Anterior cingulate cortex (tissue), 58 donors: ENCODE measurements at places on chromosomes 16 and 17.

GRCh38 chr17:6355196-6355595 lies 79.7 kb downstream of the AIPL1 start:
- no peak for DNase-seq

DNA sequence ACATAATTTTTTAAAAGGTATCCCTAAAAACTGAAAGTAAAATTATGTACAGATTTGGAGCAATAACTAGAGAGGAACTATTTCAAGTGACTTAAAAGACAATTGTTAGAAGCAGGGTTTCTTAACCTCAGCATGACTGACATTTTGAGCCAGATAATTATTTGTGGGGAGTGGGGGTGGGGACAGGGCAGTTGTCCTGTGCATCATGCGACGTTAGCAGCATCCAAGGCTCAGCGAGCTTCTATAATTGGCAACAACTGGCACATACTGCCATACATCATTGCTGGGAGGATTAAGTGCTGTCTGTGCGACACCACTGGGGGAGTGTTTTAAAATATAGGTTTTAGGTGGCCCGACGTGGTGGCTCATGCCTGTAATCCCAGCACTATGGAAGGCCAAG lies 27.1 kb downstream of the GABARAPL2 start:
- no peak for DNase-seq

- no peak for DNase-seq
Measured at GRCh38 chr17:55693254-55694216, 29.1 kb downstream of the TMEM100 start.

DNA sequence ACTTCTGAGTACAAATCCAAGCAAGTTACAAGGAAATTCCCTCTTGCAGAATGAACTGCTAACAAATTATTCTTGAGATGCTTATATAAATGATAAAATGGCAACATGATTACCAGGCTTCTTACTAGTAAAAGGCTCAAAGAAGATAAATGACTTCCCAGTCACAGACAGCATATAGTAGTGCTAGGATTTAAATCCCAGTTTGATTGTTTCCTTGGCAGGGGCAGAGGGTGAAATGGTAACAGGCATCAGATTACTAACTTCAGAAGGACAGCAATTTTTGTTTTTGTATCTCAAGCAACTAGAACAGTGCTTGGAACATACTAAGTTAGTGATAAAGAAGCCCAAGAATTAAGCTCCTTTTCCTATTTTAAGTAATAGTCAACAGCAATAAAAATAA lies 102.8 kb downstream of the SSH2 start:
- DNase-seq: no peak

- no peak for DNase-seq
Measured at GRCh38 chr17:76727745-76728456, 1.3 kb downstream of the METTL23 start.

GRCh38 chr16:75482434-75483205 lies 12.6 kb downstream of the CHST6 start:
- no peak for DNase-seq

- DNase-seq: no peak
Measured at GRCh38 chr17:77580531-77581270, 377.8 kb upstream of the TNRC6C start.

DNA sequence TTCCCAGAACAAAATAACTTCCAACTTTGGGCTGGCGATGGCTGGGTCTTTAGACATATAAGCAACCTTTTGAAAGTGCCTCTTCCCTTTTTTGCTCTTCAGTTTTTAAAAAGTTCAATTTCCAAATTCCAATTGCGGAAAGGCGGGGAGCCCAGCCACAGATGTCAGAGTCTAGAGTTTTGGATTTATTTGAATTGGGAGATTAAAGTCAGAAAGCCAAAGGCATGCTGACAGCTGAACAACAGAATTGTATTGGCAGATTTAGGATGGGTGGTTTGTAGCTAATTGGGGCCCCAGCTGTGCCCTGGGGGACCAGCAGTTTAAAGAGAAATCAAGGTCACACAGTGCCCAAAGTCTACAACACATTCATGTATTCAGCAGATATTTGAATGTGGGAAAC lies 10.5 kb downstream of the YPEL2 start:
- no peak for DNase-seq

DNA sequence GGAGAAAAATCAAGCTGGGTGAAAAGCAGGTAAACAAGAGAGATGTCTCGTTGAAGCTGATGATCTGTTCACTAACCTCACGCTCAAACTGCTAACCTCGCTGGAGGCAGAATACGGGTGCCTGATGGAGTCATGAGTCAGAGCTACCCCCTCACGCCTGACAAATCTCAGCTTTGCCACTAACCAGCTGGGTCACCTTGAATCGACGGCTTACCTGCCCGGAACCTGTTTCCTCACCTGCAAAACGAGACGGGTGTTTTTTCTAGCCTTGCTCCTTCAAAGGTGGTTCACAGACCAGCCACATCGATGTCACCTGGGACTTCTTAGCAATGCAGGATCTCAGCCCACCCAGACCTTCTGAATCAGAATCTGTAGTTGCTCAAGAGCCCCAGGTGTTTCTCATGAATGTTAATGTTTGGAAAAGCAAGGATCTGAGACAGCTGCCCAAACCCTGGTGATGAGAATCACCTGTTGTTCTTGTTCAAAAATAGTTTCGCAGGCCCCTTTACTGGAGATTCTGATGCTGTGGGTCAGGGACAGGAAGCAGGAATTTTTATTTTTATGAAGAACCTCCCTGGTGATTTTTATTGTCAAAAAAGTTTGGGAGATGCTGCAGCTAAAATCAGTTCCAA lies 56.9 kb downstream of the MARCHF10 start:
- no peak for DNase-seq

DNA sequence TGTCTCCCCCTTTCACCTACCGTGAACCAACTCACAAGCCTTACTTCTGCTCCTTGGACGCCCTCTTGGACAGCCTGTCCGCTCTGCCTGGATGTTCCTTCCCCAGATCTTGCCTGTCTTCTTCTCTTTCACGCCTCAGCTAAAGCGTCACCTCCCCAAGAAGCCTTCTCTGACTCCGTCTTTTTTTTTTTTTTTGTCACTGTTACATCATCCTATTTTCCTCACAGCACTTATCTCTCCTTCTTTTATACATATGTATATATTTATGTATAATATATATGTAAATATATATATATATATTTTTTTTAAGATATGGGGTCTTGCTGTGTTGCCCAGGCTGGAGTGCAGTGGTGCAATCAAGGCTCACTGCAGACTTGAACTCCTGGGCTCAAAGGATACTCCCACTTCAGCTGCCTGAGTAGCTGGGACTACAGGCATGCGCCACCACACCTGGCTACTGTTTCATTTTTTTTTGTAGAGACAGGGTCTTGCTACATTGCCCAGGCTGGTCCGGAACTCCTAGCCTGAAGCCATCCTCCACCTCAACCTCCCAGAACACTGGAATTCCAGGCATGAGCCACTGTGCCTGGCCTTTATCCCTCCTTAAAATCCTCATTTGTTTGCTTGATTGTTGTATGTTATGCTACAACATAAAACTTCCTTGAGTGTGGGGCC lies 16.5 kb upstream of the AKTIP start:
- no peak for DNase-seq

GRCh38 chr16:945271-946047 lies 25.3 kb downstream of the LMF1 start:
- no peak for DNase-seq

DNA sequence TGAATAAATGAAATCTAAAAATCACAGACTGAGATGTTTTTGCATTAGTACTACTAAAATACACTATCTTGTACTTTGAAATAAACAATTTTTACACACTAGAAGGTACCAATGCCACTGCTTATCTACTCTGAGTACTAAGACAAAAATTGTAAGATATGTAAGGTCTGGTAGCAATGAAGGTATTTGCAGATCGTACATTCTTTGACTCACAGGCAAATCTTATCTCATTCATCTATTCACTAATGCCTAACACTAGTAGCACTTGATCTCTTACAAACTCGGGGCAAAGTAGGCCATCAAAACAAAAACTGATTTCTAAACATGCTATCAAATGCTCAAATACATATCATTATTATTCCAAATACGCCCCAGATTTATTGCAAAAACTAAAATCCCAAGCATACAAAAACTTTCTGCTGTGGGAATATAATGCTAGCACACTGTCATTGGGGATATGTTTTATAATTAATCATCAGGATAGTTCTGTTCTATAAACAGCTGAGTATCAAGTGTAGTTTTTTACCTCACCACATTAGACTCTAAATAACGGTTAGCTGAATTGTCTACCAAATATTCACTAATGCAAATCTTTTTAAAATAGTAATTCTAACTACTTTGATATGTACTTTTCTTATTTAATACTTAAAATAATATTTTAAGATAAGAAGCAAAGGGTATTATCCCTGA lies 68.0 kb downstream of the MED13 start:
- no peak for DNase-seq

DNA sequence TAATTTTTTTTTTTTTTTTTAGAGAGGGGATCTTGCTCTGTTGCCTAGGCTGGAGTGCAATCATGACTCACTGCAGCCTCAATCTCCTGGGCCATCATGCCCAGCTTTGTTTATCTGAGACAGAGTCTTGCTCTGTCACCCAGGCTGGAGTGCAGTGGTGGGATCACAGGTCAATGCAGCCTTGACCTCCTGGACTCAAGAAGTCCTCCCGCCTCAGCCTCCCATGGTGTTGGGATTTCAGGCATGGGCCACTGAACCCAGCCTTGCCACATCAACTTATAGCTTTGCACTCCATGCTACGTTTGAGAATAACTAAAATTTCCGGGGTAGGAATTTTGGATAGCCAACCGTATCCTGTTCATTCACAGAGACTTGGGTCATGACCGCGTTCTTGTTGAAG lies 30.6 kb downstream of the RNF213 start:
- DNase-seq: no peak

GRCh38 chr16:72654535-72654934 lies 393.4 kb downstream of the ZFHX3 start:
- DNase-seq: no peak

- DNase-seq: peak; percentile 9
Measured at GRCh38 chr17:10737168-10737622, 7.4 kb upstream of the TMEM220 start.

DNA sequence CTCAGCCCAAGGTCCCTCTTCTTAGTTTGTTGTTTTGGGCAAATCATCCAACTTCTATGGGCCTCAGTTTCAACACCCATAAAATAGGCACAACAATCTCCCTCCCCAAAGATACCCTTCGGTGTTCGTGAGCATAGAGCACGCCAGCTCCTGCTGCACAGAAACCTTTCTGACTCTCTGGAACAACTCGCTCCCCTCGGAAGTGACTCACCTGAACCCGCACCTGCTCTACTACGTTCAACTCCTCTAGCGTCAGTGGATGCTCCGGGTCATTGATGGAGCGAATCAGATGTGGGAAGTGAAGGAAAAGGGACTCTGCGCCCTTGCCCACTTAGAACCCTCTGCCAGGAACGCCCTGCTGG lies 445 bp downstream of the CIAO2B start:
- no peak for DNase-seq

DNA sequence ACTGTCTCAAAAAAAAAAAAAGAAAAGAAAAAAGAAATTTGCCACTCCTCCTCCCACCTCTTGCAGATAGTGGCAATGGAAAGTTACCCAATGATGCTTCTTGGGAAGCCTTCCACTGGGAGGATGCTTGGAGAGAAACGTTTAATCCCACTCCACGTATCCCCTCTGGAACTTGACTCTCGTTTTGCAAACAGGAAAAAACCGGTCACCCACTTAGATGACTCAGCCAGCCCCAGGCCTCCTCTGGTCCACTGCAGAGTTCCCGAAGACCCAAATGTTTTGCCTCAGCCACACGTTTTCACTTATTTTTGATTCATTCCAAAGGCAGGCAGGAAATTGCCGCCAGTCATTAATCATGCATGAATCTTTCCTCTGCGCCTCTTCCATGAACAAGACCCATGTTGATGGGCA lies 9.3 kb upstream of the TNFRSF17 start:
- no peak for DNase-seq

- no peak for DNase-seq
Measured at GRCh38 chr16:12515346-12515745, 288.3 kb downstream of the CPPED1 start.

GRCh38 chr16:88473666-88474534 lies 20.8 kb downstream of the ZFPM1 start:
- DNase-seq: no peak

GRCh38 chr16:73210686-73211085 lies 162.8 kb upstream of the ZFHX3 start:
- DNase-seq: no peak
